ENCODE measurements at places on chromosomes 13 and 19.

GRCh38 chr13:30679483-30680330 is 55.6 kb upstream of the ALOX5AP start:
- no peak for DNase-seq

DNA sequence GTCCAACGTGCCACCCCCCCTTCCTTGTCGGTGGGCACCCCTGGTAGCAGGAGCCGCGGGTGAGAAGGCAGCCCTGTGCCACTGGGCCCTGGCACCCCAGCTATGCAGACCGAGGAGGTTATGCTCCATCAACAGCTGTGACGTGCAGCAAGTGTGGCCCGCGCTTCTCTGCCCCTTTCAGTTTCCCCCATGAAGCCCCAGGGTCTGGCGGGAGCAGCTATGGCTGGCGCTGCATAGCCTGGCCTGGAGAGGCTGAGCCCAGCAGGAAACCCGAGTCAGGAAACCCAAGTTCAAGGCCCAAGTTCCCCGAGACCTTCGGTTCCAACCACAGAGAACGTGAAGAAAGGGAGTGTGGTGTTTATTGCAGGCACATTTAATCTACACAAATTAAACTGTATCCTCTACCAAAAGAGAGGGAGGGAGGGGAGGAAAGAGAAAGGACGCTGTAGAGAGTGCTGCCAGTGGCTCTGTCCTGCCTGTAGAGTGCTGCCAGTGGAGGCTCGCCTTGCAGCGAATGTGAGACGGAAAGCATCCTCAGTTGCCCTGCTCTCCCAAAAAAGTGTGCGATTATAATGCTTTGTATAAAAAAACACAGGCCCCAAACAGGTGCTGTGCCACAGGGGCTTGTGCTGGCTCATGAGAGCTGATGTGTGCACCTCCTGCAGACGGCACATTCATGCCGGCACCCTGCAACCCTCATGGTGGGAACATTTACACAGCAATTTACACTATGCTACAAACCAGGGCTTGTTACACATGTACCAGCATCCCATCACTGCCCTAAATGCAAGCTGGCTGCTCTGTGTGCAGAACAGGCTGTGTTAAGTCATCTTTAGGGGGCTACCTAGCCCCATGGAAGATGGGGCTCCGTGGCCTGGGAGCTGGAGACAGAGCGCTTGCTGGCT is 16.3 kb downstream of the POP4 start:
- DNase-seq, result no peak

GRCh38 chr13:49418206-49418605 is 25.7 kb downstream of the CAB39L start:
- DNase-seq, result no peak

DNA sequence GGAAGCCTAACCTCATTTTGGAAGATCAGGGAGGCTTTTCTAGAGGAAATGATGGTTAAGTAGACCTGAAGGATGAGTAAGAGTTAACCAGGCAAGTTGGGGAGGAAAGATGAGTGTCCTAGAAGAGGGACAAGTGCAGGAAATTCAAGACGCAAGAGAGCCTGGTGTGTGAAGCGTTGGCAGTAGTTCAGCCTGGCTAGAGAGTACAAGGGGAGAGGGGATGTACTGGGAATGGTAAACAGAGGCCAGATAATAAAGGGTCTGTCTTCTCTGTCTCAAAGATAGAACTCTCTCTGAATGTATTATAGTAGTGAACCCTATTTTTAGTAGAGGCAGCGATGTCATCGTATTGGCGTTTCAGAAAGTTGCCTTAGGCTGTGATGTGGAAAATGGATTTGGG is 9.7 kb downstream of the DPY19L3 start:
- no peak for DNase-seq

- DNase-seq, result no peak
These were observed 253.0 kb downstream of the PCDH9 start for GRCh38 chr13:66977161-66977560.
